Stimulated activated CD4-positive, alpha-beta T cell treated with anti-CD3 and anti-CD28 coated beads, TNF-alpha, amount 100 ng/mL, for 48 hours (primary cell): ENCODE measurements at places on chromosomes 7 and 10.

DNA sequence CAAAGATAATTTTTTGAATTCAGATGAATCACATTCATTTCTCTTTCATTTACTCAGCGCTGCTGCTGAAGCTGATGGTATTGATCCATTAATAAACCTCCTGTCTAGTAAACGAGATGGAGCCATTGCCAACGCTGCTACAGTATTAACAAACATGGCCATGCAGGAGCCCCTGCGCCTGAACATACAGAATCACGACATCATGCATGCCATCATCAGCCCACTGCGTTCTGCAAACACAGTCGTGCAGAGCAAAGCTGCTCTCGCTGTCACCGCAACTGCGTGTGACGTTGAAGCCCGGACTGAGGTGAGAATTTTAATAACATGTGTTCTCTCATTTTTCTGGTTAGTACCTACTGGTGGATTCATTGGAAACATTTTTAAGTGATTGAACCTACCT, 70.2 kb downstream of the ARMC3 start:
- no peak for DNase-seq

DNA sequence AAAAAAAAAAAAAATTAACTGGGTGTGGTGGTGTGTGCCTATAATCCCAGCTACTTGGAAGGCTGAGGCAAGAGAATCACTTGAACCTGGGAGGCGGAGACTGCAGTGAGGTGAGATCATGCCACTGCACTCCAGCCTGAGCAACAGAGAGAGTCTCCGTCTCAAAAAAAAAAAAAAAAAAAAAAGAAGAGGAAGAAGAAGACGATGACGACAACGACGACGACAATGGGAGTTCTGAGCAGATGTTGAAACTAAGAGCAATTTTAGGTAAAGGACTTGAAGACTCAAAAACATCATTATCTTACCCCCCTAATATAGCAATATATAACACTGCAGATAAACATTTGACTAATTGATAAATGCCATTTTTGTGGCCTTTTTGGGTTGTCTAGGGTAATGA, 39.5 kb upstream of the PPP1R17 start:
- DNase-seq, result no peak

DNA sequence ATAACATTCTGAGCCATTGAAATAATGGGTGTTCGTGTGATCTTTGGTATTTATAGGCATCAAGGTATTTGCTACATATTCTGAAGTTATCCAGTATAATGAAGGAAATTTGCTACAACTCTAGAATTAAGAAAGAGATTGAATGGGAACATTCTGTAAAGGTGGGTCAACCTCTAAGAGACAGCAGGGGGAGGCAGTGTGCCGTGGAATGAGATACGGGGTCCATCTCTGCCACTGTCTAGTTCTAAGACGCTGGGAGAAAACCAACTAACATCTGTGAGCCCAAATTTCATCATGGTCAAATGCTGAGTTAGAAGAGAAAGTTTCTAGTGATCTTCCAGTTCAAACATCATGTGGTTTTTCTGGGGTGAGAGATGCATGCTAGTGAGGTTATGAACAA, 368.9 kb downstream of the SORCS1 start:
- no peak for DNase-seq

DNA sequence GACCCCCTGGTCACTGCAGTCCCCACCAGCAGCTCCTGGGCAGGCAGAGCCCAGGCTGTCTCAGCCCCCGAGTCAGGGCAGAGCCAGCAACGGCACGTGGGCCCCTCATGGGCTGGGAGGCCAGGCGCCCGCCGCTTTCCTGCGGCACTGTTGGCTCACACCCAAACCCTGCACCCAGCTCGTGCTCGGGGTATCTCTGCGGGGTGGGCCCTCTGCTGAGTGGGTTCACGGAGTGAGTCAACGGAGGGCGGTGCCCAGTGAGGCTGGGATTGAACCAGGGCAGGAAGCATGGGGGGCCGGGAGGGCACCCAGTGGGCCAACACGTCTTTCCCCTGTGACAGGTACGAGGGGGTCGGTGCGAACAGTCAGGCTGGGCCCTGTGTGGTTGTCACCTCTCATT, 28.9 kb downstream of the ADAP1 start:
- DNase-seq, result no peak

- DNase-seq, result no peak
Measured at GRCh38 chr10:69807122-69807521, 5.4 kb downstream of the COL13A1 start.

- no peak for DNase-seq
Measured at GRCh38 chr7:140877249-140877524, 47.5 kb downstream of the BRAF start.

DNA sequence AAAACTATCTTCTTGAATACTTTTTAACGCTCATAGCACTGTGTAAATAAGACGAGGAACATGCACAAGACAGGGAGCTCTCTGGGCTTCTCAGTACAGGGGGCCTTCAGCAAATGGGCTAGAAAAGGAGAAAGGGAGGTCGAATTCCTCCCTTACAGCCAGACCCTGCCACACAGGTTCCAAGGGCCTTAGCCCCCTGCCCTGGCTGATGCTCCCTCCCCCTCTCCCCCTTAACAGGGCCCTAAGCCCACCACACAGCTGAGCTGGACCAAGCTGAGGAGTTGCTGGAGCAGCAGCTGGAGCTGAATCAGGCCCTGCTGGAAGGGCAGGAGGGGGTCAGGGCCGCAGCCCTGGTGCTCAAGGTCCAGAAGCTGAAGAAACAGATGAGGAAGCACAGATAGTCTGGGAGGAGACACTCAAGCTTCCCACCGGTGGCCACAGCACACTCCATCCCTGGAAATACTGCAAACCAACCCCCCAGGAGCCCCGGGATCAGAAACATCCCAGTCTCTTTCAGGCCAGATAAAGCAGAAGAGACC, 153.9 kb downstream of the SNX13 start:
- no peak for DNase-seq

GRCh38 chr10:62638062-62638477, 166.4 kb upstream of the ADO start:
- no peak for DNase-seq

DNA sequence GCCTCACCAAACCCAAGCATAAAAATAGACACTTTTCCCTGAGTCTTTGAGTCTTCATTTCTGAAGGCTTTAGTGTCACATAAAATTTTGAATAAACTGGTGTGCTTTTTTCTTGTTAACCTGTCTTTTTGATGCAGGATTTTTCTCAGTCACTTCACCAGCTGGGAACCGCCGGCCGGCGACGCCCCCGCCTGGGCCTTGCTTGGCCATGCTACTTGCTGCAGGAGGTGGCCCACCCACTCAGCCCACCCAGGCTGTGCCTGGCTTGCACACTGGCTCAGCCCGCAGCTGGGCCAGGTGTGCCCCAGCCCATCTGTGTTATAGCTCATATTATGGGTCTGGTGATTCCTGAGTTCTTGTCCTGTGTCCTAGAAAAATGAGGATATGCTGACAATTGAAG, 247.4 kb upstream of the CACNA2D1 start:
- no peak for DNase-seq

GRCh38 chr10:119466655-119467054, 75.9 kb downstream of the RGS10 start:
- no peak for DNase-seq

DNA sequence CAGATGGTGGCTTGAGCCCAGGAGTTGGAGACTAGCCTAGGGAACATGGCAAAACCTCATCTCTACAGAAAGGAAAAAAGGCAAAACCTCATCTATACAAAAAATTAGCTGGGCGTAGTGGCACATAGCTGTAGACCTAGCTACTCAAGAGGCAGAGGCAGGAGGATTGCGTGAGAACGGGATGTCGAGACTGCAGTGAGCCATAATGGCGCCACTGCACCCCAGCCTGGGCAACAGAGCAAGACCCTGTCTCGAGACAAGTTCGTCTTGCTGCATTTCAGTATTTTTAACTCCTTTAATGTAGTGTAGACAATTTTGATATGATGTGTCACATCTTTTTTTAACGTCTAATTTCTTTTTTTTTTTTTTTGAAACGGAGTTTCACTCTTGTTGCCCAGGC, 31.4 kb upstream of the KMT2C start:
- DNase-seq, result no peak

GRCh38 chr10:44264244-44264643, 120.7 kb downstream of the CXCL12 start:
- DNase-seq, result no peak

- DNase-seq, result no peak
Measured at GRCh38 chr10:30231071-30231652, 117.9 kb downstream of the MTPAP start.

GRCh38 chr10:48242171-48242904, 32.2 kb downstream of the FRMPD2 start:
- DNase-seq, result no peak

DNA sequence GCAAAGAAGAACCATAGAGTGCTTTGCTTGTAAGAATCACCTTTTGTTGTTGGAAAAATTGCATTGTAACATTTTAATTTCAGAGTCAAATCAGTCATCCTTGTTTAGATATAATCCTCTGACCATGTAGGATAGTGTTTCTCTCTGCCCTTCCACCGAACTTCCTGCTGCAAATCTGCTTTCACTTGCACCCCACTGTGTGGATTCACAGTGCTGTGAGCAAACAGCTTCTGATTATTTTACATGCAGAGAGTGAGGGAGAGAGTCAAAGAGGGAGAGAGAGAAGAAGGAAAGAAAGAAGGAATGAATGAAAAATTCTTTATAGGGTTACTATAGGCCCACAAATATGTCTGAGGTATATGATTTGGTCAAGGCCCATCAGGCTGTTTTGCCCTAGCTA, 30.0 kb upstream of the SEM1 start:
- no peak for DNase-seq

- no peak for DNase-seq
Measured at GRCh38 chr10:29068302-29068701, 220.6 kb upstream of the LYZL1 start.

GRCh38 chr10:7410862-7411670, at the start of gene SFMBT2:
Gene SFMBT2, minus strand, starts transcription at chr10:7411034. Its CDS starts 29,136 bp downstream, at chr10:7381898.
- no peak for DNase-seq

- no peak for DNase-seq
Measured at GRCh38 chr10:121102706-121103105, 251.5 kb downstream of the WDR11 start.

GRCh38 chr7:28989211-28989980, 31.3 kb upstream of the TRIL start:
- no peak for DNase-seq

DNA sequence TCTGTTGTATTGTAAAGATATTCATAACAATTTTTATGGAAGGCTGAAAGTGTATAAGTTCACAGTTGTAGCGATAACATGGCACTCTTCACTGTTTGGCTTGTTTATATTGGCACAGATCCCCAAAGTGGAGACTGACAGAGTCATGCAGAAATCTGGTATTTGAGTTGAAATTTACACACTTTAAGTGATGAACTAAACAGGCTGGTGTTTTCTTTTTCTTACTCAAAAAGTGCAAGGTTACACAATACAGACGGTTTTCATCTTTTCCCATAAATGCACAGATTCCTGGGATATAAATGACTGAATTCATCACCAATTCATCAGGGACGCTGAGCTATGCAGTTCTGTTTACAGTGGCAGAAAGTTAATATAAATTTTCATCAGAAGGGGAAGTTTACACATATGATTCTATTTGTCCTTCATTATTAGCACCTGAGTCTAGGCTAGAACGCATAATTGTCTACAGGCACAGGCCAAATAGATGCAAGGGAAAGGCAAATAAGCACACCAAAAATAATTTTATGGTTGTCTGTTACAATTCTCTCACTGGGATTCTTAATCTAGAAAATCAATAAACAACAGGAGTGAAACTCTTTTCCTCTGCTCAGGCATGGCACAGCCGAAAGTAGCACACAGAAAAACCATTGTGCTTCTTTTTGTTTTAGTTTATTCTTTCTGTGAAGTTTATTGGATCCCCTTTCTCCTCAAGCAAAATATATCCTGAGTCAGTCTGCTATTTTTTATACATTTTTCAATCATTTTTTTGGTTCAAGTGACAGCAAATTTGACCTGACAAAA, 88.0 kb downstream of the FOXP2 start:
- no peak for DNase-seq

DNA sequence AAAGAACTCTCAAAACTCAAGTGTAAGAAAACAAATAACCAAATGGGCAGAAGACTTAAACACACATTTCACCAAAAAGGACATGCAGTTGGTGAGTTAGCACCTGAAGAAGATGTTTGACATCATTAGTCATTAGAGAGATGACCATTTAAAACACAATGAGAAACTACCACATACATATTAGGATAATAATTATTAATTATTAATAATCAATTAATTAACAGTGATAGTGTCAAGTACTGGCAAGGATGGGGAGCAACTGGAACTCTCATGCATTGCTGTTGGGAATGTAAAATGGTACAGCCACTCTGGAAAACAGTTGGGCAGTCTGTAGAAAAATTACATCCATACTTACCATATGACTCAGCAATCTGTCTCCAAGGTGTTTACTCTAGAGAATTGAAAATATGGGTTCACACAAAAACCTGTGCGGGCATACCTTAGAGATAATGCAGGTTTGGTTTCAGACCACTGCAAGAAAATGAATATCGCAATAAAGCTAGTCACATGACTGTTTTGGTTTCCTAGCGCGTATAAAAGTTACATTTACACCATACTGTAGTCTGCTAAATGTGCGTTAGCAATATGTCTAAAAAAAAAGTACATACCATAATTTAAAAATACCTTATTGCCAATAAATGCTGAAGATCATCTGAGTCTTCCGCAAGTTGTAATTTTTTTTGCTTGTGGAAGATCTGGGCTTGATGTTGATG, 30.3 kb downstream of the ARID5B start:
- DNase-seq, result no peak

DNA sequence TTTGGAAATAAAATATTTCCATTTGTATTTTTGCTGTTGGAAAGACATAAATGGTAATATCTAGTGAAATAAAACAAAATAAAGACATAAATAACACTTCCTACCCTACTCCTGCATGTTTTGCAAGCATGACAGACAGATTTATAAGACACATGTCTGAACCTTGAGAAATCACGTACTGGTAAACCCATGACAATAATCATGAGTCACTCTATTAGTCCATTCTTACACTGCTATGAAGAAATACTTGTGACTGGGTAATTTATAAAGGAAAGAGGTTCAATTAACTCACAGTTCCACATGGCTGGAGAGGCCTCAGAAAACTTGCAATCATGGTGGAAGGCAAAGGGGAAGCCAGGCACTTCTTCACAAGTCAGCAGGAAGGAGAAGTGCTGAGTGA, 942.2 kb downstream of the REEP3 start:
- DNase-seq, result no peak

GRCh38 chr7:45865594-45866410, 7.1 kb downstream of the CCDC201 start:
- no peak for DNase-seq

DNA sequence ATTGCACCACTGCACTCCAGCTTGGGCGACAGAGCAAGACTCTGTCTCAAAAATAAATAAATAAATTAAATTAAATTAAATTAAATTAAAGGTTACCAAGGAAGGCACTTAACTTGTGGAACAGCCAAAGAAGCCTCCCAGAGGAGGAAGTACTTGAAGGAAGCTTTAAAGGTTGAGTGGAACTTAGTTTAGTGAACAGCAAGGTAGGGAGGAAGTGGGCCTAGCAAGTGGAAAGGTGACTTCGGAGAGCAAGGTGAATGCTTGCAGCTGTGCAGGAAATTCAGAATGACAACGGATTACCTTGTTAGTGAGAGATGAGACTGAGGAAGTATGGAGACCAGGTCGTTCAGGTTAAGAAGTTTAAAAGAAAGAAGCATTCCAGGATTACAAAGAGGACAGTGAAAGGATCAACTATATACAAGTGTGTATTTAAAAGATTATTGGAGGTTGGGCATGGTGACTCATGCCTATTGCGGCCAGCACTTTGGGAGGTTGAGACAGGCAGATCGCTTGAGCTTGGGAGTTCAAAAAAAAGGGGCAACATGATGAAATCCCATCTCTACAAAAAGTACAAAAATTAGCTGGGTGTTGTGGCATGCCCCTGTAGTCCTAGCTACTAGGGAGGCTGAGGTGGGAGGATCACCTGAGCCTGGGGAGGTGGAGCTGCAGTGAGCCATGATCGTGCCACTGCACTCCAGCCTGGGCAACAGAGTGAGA, 12.8 kb upstream of the RPEL1 start:
- no peak for DNase-seq
